ENCODE measurements at places on chromosomes 5 and 9.

DNA sequence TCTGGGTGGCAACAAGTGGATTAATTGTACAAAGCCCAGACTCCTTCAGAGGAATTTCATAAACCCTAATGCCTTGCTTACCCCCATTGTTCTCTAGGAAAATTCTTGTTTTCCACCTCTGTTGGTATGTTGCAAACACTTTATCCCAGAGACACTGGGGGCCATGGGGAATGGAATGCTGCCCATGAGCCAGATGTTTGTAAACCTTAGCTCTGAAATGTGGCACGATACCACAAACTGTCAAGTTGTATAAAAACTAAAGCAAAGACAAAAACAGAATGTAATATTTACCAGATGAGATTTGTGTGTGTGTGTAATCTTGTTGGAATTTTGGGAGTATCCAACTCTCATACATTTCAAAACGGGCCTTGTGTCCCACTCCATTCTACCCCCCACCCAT, 465.0 kb downstream of the EBF1 start:
- no peak for DNase-seq

DNA sequence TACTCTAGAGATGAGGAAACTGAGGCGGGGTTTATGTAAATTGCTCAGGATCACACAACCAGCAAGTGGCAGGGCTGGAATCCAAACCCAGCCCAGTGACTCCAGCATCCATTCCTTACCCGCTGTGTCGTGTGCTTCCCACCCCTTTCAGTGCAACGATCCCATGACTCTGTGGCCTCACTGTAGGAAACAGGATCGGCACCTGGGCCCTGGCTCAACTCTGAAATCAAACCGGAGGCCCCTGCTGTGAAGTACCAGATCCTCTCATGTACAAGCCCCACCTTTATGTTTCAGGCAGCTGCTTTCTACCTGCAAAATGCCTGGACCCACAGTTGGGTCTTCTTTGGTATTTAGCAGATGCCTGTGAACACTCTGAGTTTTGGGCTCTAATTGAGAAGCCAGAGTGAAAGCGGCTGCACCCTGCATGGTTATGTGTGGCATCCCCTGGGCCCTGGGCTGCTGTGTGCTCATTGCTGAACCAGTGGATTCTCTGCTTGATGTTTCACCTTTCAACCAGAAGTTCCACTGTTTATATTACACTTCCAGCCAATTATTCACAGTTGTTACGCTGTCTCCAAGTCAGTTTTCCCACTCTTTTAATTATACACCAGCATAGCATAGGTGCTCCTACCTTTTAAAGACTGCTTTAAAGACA, 36.7 kb downstream of the ABLIM3 start:
- DNase-seq = no peak

DNA sequence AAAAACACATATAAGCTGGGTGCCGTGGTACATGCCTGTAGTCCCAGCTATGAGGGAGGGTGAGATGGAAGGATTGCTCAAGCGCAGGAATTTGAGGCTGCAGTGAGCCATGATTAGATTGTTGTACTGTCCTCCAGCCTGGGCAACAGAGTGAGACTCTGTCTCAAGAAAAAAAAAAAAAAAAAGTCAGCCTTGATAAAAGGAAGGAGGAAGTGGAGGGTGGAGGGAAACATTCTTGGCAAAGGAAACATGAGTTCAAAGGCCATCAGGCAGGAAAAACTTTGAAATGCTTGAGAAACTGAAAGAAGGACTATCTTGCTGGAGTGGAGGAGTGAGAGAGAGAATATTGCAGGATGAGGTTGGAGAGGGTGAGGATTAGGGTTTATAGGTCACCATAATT, 18.3 kb upstream of the ANKHD1 start:
- DNase-seq = no peak

DNA sequence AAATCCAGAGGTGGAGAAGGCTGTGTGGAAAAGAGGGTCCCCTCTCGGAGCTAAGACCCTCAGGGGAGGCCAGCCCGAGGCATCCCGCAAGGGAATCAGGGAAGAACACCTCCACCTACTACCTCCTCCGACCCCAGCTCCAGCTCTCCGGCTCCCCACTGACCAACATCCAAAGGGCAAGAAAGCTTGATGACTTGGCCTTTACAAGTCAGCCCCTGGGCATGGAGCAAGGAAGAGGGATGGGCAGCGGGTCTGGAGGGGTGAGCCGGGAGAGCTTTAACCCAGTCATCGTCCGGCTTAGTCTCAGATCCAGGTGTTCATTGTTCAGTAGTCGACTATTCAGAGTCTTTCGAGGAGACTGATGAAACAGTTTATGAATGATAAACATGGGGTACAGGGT, 32.1 kb downstream of the ERAP1 start:
- no peak for DNase-seq

GRCh38 chr9:29456940-29457339, 1883.7 kb upstream of the C9orf72 start:
- DNase-seq = no peak

- DNase-seq = no peak
Observed at GRCh38 chr5:96721351-96721977, 59.3 kb downstream of the CAST start.

- no peak for DNase-seq
Observed at GRCh38 chr5:171954721-171955120, 51.7 kb downstream of the FBXW11 start.

- DNase-seq = no peak
Observed at GRCh38 chr5:134020188-134020587, 15.4 kb upstream of the VDAC1 start.

DNA sequence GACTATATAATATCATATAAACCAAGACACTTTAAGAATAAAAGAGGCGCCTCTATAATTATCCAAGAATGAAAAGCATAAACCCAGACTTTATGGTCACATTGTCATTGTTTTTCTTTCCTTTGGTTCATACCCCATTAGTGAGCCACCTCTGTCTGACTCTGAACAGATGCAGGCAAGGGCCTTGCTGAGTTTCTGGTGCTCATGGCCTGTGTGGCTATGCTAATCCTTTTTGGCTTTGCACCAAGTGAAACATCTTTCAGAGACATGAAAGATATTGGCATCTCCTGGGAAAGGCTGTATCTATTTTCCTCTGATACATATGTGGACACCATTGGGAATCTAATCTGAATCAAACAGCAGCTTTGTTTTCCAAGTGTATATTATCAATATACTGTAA, 222.5 kb downstream of the CHSY3 start:
- DNase-seq = no peak

DNA sequence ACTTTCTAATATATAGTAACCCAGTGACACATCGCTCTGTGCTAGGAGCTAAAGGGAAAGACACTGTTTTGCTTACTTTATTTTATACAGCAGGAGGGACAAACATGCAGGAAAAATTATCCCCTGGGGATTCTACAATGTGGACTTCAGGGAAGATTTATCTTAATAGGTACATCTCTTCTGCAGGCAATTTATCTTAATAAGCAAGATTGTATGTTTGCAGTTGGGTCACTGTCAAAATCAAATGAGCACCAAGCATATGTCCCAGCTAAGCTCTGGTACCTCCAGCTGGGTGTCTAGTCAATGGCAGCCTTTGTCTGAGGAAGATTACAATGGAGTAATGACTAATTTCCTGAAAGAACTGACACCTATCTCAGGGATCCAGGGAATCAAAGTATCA, 309.9 kb upstream of the PANK3 start:
- no peak for DNase-seq

DNA sequence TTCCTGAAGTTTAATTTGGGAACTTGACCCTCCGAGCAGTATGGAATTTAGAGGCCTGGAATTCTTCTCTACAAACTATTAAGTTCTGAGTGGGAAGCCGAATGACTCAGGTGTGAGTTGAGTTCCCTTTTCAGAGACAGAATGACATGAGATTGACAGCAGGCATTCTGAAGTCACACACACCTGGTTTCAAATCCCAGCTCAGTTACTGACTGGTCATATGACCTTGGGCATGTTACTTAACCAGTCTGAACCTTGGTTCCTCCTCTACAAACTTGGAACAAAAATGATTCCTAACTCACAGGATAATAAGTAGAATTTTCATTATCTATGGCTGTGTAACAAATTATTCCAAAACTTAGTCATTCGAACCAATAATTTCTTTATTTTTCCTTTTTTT, 45.5 kb upstream of the GPBP1 start:
- DNase-seq = no peak

- no peak for DNase-seq
Observed at GRCh38 chr9:112554516-112554915, 67.9 kb downstream of the KIAA1958 start.

GRCh38 chr5:134833340-134834032, 12.3 kb upstream of the C5orf24 start:
- no peak for DNase-seq
